ENCODE measurements at places on chromosomes 4 and X.

GRCh38 chrX:21840193-21840545 lies 752 bp downstream of the MBTPS2 start:
- no peak for DNase-seq

GRCh38 chr4:168674077-168674747 lies 177.4 kb downstream of the PALLD start:
- DNase-seq: no peak

- DNase-seq: no peak
Observed at GRCh38 chr4:169163495-169163894, 107.3 kb downstream of the SH3RF1 start.

GRCh38 chr4:56552273-56552672 lies 46.7 kb downstream of the ARL9 start:
- DNase-seq: no peak

GRCh38 chr4:24044610-24045589 lies 155.1 kb upstream of the PPARGC1A start:
- no peak for DNase-seq

- DNase-seq: no peak
Observed at GRCh38 chr4:84874619-84875018, 91.9 kb downstream of the WDFY3 start.

DNA sequence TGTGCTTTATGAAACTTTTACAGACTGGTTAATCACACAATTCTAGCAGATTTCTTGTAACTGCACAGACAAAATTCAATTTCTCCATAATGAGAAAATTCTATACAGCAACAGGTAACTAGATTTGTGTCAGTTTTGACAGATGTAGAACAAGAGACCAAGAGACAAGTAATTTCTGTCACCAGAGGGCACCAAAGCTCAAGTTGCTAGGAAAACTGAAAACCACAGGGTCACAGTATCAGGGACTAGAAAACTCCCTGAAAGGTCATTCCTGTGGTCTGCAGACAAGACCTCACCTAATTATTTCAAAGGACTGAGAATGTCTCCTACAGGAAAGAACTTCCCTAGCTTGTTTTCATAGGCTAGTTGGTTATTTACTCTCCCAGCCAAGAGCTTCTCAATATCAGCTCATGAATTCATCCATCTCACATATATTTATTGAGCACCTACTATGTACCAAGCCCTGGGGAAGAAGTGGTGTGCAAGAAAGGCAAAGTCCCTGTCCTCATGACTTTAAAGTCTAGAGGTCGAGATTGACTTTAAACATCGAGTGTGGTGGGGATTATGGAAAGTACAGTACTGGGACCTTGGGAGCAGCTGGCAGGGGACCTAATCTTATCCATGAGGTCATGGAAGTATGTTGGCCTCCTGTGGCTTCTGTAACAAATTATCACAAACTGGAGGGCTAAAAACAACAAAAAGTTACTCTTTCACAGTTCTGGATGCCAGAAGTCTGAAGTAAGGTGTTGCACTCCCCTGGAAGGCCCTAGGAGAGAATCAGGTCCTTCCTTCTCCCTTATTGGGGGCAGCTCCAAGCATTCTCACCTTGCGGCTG lies 47.8 kb upstream of the SETD7 start:
- no peak for DNase-seq

DNA sequence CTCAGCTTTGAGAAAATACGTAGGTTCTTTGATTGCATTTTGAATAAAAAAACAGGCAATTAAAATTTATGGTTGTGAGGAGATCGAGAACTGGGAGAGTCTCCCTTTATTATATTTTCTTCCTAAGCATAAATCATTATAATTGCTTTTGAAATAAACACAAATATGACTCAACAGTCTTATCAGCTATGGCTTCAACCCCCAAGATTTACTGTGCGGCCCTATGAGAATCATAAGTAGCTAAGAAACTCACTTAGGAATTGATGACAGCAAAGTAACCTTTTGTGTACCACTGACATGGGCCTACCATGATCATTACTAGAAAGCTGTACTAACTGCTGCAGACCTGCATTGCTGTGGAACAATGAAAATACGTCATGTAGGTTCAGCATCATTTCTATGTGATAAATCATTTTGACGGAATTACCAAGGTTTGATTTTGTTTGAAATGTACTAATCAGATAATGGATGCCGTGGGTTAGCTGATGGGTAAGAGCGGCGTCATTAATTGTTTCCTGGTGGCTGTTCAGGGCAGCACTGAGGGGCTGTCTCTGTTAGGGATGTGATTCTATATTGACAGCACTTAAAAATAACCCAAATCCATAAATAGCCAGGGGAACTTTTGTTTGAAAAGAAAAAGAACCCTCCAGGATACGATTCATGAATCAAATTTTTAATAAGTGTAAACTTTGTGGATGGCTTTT lies 51.5 kb upstream of the GPRIN3 start:
- no peak for DNase-seq

DNA sequence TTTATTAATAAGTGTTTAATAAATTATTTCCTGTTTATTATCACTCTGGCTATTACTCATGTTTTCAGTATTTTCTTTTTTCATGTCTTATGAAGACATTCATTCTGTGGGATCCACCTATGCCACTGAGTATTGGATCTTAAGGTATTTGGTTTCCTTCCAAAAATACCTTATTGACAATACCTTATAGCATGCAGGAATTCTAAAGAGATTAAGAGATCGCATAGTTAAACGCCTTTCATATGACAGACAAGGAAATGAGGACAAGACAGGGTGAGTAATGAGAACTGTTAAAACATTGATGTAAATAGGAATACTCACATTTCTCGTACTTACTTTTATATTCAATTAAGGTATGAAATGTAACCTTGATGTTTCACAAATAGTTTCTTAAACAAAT lies 38.2 kb upstream of the TMPRSS11B start:
- DNase-seq: no peak

Measured in stimulated activated CD8-positive, alpha-beta memory T cell treated with anti-CD3 and anti-CD28 coated beads, Interleukin-4, amount 100 ng/mL, for 24 hours (primary cell).